ENCODE measurements at places on chromosomes 1 and 21. TPM values are rescaled to one million over a fixed set of nuclear protein-coding genes. Genes with fewer than 3 reads are reported as not detected.

The MIXL1 gene
- total RNA-seq, result not detected

GRCh38 chr1:160133990-160134770 is 17.2 kb upstream of the ATP1A4 start:
- DNase-seq, result no peak

- DNase-seq, result peak; percentile 85
These were observed 29.6 kb downstream of the NVL start for GRCh38 chr1:224300346-224300745.

GRCh38 chr1:222923506-222923905 is 108.7 kb downstream of the DISP1 start:
- DNase-seq, result no peak

GRCh38 chr1:70459496-70460225 is 48.6 kb downstream of the CTH start:
- peak; percentile 44 for DNase-seq

- peak; percentile 19 for DNase-seq
These were observed 8.5 kb downstream of the TP53BP2 start for GRCh38 chr1:223837206-223837605.

Data from LHCN-M2 (cell line).